ENCODE measurements at places on chromosomes 1 and 21. TPM values are rescaled to one million over a fixed set of nuclear protein-coding genes. Genes with fewer than 3 reads are reported as not detected.

DNA sequence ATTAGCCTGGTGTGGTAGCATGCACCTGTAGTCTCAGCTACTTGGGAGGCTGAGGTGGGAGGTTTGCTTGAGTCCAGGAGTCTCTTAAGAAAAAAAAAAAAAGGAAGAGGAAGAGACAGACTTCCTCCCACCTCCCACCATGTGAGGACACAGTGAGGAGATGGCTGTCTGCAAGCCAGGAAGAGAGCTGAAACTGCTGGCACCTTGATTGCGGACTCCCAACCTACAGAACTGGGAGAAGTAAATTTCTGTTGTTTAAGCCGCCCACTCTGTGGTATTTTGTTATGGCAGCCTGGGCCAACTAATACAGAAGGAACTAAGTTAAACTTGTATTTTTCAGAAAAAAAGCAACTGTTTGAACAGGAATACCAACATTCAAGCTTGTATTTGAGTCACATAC is 21.7 kb downstream of the DOP1B start:
- no peak for DNase-seq

DNA sequence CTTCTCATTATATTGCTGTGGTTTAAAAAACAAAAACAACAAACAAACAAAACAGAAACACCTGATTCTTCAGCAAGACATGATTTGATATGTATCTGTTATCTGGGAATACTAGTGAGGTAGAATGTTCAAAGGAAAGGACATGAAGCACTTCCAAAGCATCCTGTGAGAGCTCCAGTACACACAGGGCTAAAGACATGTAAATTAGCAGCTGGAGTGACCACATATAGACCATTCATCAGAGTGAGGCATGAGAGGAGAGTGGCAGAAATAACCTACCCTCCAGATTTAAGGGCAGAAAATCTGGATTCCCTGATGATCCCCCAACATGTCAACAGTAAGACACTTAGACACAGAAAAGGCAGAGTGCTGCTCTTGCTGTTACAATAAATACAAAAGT is 260.5 kb upstream of the CHRM3 start:
- DNase-seq: no peak

DYNLT5 gene
- polyA plus RNA-seq: 0.12 TPM

LCE1B gene
- not detected for polyA plus RNA-seq

DNA sequence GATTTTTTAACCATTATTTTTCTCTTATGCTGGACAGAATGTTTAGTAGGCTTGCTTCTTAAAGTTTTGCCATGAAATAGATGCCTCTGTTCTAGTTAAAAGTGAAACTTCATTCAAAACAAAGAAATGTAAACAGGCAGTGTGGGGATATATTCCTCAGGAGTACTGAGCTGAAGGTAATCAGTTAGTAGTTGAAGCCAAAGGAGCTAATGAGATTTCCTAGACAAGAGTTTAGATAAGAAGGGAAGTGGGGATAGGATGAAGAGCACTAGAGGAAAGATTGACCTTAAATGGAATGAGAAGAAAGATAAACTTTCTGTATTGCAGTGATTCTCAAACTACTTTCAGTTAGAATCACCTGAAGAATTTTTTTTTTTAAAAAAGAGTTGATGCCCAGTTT is 23.9 kb downstream of the PRRC2C start:
- no peak for DNase-seq

GRCh38 chr1:169072945-169073725 is 33.4 kb upstream of the ATP1B1 start:
- DNase-seq: no peak

EVA1C gene
- polyA plus RNA-seq: 1.3 TPM

DNM3 gene
- polyA plus RNA-seq: 0.36 TPM

GRCh38 chr1:4083231-4084047 is 183.4 kb upstream of the C1orf174 start:
- no peak for DNase-seq

DNA sequence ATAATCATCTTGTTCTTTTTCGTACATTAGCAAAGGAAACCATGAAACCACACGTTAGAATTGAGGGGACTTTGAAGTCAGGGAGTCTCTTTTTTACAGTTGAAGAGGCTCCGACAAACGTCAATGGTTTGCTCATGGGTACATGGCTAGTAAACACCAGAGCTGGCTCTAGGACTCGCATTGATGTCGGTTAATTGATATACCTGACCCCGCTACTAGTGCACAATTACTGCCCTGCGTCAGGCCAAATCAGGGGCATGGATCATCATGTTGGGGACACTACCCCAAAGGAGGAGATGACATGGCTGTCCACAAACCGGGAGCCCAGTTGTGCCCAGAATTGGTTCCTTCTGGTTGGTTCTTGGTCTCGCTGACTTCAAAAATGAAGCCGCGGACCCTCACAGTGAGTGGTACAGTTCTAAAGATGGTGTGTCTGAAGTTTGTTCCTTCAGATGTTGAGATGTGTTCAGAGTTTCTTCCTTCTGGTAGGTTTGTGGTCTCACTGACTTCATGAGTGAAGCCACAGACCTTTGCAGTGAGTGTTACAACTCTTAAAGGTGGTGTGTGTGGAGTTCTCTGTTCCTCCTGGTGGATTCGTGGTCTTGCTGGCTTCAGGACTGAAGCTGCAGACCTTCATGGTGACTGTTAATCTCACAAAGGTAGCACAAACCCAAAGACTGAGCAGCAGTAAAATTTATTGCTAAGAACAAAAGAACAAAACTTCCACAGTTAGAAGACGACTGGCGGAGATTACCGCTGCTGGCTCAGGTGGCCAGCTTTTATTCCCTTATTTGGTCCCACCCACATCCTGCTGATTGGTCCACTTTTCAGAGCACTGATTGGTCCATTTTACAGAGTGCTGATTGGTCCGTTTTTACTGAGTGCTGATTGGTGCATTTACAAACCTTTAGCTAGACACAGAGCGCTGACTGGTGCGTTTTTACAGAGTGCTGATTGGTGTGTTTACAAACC is 126.9 kb upstream of the ERRFI1 start:
- DNase-seq: no peak

KHDRBS1 gene
- 52.6 TPM for polyA plus RNA-seq

DNA sequence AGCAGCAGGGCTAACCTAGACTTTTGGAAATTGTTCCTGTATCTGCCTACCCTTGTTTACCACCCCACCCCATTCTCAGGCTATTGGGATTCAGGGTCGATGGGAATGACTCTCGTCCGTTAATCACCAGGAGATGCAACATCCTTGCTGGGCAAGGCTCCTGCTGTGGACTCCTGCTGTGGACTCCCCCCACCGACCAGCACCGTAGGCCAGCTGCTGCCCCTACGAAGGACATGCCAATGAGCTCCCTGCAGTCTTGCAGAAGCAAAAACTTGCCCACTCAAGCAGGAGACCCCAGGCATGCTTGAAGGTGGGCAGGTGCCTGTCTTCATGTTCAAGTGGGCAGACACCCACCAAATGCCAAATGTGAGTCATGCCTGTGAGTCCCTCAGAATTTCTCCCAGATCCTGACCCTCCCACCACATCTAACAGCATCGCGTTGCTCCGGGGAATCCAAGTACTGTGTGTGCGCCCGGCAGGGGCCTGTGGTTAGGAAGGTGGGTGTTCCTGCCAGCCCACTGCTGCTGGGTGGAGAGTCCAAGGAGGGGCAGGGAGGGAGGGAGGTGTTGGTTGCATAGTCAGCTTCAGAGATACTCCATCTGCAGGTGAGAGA is 41.7 kb upstream of the SOX13 start:
- no peak for DNase-seq

DNA sequence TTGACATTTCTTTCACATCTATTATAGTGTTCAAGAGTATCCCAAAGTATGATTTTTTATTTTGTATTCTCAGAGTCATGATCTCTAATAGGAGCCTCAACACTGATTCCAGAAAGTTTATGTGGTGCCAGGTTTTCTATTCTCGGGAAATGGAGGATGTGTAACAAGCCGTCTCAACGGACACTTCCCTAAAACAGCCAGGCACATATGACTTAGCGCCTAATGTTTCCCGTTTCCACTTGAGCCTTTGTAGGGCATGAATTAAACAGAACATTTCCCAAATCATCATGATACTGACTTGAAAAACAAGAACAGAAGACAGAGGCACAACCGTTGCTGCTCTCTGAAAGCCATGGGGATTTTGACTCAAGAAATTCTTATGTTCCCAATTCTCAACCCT is 8.0 kb downstream of the CYYR1 start:
- DNase-seq: no peak

NDUFS5 gene
- 934 TPM for polyA plus RNA-seq
